Aorta (tissue), 5 donors: ENCODE measurements at places on chromosomes 2 and 18. TPM values are rescaled to one million over a fixed set of nuclear protein-coding genes. Genes with fewer than 3 reads are reported as not detected.

The PAIP2B gene
- 1.3 TPM for polyA plus RNA-seq

The GATA6 gene
- polyA plus RNA-seq: 32.8 TPM

GRCh38 chr2:47771211-47771610 lies 11.7 kb upstream of the MSH6 start:
- no peak for DNase-seq

GRCh38 chr2:223692191-223692947 lies 90.2 kb upstream of the SCG2 start:
- DNase-seq: no peak

DNA sequence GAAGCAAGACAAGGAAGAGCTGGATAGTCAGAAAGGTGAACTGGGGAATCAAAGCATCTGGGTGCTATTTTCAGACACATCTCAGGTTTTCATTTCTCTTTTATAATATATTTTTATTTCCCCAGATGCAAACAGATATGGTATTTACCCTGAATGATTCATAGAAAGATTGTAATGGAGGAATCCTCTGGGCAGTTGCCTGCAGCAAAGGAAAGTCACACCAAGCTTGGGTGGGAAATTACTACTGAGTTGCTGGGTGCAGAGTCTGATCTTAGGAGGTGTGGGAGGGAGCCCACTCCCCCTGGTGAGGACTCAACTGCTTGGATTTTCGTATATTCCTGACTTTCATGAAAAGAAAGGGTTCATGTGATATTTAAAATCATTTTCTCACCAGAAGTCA lies 2.1 kb downstream of the EFR3B start:
- peak; percentile 2 for DNase-seq

DNA sequence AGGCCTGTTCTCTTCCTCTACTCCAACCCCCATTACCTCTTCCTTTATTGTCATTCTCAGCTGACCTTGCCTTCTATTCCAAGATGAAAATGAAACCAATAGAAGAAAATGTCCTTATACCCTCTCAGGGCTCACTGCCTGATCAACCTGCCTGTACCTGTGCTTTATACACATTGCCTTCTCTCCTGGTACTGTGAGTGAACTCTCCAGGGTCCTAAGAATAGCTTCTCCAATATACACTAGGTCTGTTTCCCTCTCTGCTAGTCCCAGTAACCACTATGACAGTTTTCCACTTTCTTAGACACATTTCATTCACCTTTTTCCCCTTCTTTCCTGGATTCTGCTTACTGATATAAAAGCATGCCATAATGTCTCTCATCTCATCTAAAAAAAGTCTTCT lies 85.7 kb downstream of the FSHR start:
- no peak for DNase-seq

DNA sequence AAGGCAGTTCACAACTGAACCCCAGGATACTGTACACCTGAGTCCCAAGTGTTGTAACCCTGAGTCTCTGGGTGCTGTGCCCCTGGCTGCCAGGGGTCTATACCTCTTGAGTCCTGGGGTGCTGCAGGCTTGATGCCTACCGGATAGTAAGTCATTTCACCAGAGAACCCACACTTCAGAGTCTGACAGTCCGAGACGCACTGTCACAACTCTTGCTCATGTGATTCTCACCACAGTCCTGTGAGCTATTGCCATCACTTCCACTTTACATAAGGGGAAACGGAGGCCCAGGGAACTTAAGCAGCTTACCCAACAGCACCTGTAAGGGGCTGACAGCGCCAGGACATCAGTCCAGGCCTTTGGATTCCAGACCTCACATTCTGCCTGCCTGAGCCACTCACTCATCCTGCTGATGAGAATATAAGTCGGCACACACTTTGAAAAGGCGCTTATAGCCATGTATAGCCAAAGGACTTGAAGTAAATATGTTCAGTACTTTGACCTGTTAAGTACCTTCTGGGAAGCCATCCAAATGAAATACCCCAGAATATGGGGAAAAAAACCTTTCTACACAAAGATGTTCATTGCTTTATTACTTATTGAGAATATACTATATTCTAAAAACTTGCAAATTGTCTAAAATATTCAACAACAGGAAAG lies 180.7 kb upstream of the ID2 start:
- no peak for DNase-seq
